Lower lobe of right lung (tissue), 2 donors: ENCODE measurements at places on chromosomes 1 and 21. TPM values are rescaled to one million over a fixed set of nuclear protein-coding genes. Genes with fewer than 3 reads are reported as not detected.

DNA sequence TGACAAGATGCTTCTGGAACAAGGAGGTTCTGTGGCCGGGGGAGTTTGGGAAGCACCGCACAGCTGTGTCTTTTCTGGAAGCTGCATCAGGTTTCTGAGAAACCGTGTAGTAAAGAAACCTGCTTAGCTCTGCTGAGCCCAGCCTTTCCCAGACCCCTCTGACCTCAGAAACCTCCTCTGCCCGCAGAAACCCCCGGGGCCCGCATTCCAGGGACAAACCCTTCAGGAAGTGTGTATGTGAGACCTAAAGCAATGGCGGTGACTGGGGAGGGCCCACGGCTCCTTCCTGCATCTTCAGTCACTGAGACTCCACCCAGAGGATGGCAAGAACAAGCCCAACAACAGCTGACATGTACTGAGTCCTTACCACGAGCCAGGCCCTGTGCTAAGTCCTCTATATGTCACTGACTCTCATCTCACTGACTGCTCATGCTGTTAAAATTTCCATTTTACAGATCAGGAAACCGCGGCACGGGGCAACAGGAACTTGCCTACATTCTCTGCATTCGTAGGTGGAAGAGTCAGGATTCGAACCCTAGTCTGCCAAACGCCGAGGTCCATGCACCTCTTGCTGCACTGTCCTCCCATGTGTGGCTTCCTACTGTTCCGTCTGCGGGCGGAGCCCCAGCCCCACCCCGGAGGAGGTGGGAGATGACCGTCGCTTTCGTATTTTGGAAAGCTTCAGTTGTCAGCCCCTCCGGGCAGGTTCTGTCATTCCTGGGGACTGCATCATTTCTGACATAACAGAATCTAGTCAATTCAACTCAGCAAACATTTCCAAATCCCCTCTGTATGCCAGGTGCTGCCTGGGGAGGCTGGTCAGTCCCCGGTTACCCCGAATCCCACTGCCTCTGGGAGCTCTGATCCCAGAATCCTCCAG, 73.3 kb upstream of the KLHDC7A start:
- DNase-seq = no peak

GRCh38 chr1:36372617-36373016, 13.1 kb downstream of the STK40 start:
- no peak for DNase-seq

- DNase-seq = no peak
Observed at GRCh38 chr1:17596651-17597509, 57.4 kb downstream of the ARHGEF10L start.

DNA sequence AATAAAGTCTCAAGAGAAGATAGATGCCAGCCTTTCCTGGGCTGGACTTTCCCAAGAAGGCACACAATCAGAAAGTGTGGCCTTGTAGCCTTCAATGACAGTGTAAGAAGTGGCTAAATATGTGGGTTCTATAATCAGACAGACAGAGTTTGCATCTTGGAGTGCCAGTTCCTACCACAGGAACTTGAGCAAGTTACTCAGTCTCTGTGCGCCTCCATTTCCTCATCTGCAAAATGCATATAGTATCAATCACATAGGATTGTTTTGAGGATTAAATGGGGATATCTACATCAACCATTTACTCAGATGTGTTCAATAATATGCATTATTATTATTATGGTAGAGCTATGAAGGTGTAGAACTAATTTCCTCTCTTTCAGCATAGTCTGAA, 176.8 kb upstream of the PTBP2 start:
- DNase-seq = no peak

- no peak for DNase-seq
Observed at GRCh38 chr1:177249231-177249630, 78.5 kb downstream of the BRINP2 start.

DNA sequence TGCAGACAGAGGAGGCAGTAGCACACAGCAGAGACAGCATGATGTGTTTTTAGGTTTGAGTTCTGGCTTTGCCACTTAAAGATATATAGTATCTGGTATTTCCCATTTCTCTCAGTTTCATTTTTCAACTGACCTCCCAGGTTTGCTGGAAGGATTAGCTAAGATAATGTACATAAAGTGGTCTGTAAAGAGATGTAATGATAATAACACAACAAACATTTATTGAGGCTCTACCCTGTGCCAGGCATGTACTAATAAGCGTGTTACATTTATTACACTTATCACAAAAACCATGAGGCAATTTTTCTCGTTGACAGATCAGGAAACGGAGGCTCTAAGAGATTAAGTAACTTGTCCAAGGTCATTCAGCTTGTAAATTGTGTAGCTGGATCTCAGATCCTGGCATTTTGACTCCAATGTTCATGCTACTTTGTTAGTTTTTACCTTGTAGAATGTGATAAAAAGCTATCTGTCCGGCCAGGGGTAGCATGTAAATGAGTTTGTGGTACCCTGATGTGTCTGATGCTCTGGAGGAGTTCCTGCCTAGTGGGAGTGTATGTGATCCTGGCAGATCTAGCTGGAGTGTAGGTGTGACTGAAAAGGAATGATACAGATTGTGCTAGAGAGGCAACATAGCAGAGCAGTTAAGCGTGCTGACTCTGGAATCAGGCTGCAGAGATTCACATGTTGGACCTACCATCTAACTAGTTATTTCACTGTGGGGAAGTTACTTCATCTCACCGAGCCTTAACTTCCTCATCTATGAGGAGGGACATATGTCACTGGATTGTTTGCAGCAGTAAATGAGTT, 146.6 kb downstream of the VPS13D start:
- DNase-seq = no peak

DNA sequence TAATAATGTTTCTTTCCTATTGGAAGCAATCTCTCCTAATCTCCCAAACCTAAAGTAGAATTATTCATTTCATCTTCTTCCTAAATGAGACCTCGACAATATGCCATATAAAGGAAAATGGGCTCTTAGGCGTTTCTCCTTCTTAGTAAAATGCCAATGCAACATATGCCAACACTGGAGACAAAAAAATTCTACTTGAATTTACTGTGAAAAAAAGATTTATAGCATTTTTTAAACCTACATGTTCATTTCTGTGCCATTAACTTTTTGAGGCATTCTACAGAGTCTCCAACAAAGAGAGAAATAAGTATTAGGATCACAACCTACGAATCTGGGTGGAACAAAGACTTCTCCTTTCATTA, 1.3 kb downstream of the WDR47 start:
- no peak for DNase-seq

DNA sequence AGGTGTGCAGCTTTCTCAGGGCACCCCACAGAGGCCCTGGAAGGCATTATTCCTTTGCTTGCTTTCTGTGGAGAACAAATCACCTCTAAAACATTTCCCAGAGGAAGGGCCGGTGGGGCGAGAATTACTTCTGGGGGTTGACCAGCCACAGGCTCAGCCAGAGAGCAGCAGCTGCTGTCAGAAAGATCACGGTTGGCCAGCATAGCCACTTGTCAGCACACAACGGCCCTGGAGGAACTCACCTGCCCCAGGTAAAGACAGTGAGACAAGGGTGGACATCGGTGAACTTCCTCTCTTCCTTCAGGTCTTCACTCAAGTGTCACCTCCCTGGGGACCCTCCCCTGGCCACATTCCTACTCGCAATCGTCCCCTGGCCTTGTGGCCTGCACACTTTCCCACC, 69.5 kb upstream of the CLDN14 start:
- no peak for DNase-seq

GRCh38 chr1:118097622-118098348, 87.2 kb downstream of the SPAG17 start:
- DNase-seq = no peak

GRCh38 chr1:198549866-198550265, 9.4 kb upstream of the ATP6V1G3 start:
- no peak for DNase-seq

- peak; percentile 60 for DNase-seq
Observed at GRCh38 chr1:160251687-160252526, 10.4 kb downstream of the DCAF8 start.

- no peak for DNase-seq
Observed at GRCh38 chr1:25184001-25184762, 48.1 kb downstream of the SYF2 start.

DNA sequence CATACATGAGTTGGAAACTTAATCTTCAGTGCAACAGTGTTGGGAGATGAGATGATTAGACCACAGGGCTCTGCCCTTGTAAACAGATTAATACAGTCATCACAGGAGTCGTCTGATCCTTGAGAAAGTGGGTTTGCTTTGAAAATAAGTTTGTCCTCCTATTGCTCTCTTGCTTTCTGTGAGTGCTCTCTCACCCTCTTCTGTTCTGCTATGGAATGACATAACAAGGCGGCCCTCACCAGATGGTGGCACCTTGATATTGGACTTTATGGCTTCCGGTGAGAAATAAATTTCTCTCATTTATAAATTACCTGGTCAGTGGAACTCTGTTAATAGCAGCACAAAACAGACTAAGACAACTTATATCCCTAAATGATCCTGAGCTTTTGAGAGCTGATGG, 353.6 kb downstream of the BRINP3 start:
- no peak for DNase-seq

GRCh38 chr1:185860311-185860710, 126.1 kb downstream of the HMCN1 start:
- no peak for DNase-seq

DNA sequence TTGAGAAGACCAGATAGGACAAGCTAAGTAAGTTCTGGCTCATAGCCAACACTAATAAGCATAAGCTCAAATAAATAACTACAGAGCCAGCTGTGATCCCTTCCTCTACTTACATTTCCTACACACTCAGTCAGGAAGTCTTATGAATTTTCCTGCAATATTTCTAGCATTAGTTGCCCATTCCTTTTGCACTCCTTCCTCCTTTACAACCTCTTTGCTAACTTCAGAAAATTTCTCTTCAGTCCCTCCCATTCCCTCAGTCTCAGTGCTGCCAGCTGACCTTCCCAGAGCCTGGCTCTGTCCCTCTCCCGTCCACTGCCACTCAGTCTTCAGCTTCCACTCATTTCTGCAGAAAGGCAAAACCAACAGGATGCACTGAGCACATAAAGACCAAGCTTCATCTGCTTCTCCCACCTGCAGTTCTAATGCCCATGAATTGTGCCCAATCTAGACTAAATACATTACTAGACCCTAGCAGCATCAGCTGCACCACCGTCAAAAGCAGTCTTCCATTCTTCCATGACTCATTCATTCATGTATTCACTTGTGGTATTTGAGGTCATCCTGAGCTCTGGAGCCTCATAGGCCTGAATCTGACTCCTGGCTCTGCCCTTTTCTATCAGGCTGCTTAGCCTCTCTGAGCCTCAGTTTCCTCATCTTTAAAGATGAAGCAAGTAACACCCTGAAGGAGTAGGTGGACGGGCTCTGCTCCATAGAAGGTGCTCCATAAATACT, 54.6 kb upstream of the SIPA1L2 start:
- no peak for DNase-seq

GRCh38 chr1:111880881-111881837, 108.3 kb downstream of the KCND3 start:
- DNase-seq = no peak

DNA sequence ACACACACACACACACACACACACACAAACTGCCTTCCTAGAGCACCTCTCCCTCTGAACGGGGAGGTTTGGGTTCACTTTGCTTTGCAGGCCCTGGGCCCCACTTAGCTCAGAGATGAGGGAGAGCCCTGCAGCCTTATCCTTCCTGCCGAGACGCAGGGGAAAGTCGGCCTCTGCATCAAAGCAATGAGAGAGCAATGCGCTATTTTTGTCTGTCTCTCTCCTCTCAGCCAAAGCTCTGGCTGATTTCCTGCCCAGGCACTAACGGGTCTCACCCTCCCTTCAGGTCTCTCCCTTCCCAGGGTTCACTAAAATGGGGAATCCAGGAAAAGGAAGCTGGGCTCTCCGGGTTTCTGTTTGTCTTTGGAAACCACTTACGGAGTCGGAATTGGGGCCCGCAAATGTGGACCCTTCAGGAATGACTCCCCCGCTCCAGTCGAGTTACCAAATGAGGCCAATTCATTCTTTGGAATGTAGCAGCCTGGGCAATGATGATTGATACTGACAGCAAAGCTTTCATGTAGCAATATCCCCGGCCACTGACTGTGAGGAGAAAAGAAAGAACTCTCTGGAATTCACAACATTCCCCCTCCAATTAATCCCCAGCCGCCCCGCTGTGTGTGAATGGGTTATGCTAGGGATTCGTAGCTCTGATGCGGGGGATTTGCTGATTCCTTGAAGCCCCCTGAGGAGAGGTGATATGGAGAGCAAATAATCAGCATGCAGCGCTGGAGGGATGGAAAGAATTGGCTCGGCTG, 61.5 kb upstream of the WLS start:
- no peak for DNase-seq

DNA sequence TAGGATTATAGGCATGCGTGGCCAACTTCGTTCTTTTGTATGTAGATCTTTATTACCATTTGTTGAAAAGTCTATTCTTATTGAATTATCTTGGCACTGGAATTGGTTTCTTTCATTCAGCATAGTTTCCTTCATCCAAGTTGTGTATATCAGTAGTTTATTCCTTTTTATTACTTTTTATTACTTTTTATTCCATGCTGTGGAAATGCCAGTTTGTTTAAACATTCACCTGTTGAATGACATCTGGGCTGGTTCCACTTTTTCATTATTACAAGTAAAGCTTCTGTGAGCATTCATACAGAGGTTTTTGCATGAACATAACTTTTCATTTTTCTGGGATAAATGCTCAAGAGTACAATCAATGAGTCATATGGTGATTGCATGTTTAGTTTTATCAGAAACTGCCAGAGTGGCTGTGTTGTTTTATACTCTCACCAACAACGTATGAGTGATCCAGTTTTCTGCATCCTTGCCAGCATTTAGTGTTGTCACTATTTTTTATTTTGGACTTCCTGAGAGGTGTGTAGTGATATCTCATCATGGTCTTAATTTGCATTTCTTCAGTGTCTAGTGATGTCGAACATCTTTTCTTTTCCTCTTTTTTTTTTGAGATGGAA, 28.6 kb downstream of the PTPRU start:
- DNase-seq = no peak

- DNase-seq = no peak
Observed at GRCh38 chr1:7442036-7442435, 329.1 kb upstream of the VAMP3 start.

GRCh38 chr21:27306206-27306605, 339.3 kb upstream of the ADAMTS5 start:
- no peak for DNase-seq

DNA sequence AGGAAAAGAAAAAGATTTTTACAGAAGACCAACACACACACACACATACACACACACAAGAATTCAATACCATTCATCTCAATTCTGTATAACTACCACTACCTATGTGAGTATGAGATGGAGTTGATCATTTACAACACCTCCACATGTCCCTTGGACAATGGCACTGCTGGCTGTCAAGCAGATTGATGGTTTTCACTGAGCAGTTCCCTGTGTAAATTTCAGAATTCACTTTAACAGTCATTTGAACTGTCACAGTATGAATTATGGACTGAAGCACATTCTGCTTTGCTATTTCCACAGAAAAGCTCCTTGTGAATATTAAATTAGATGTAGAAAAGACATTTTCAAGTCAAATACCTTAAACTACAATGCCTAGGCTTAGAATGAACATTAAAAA, 14.3 kb downstream of the KCNT2 start:
- DNase-seq = no peak

Gene GPR25
- 0.62 TPM for total RNA-seq

Gene ASH1L
- total RNA-seq = 59.8 TPM

Gene CADM3
- total RNA-seq = 8.8 TPM

Gene SMPDL3B
- total RNA-seq = 15.4 TPM

Gene SLC44A3
- total RNA-seq = 19.3 TPM

Gene LCE1C
- total RNA-seq = not detected

Gene MASP2
- not detected for total RNA-seq

Gene PLA2G2C
- not detected for total RNA-seq

Gene TEX38
- not detected for total RNA-seq

Gene TMEM269
- not detected for total RNA-seq

Gene LYST
- total RNA-seq = 72.4 TPM

Gene ZNF695
- not detected for total RNA-seq
